HT1080 (cell line): ENCODE measurements at places on chromosomes 6 and 20.

DNA sequence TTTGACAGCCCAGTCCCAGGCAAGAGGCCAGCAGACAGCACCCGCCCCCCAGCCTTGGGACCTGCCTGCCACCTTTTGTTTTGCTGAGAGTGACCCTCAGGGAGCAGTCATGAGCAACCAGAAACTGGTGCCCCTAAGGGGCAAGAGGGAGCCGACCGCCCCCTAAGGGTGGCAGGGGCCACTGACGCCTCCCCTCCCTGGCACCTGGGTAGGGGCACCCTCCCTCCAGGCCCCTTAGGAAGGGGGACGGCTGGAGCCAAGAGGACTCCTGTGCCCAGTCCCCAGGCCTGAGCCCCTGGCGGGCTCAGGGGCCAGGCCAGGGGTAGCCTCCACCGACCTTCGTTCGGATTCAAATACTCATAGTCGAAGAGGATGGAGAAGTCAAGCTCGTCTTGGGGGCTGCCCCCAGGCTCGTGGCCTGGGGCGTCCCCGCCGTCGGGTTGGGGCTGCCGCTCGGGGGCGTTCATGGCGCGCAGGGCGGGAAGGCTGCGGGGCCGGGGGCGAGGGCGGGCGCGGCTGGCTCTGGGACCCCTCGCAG is 417 bp downstream of the NFATC2 start:
- DNase-seq = no peak

- DNase-seq = peak; percentile 19
Observed at GRCh38 chr6:151475653-151476523, 17.9 kb upstream of the CCDC170 start.

- peak; percentile 41 for DNase-seq
Observed at GRCh38 chr20:60123096-60123495, 164.9 kb downstream of the CDH26 start.

DNA sequence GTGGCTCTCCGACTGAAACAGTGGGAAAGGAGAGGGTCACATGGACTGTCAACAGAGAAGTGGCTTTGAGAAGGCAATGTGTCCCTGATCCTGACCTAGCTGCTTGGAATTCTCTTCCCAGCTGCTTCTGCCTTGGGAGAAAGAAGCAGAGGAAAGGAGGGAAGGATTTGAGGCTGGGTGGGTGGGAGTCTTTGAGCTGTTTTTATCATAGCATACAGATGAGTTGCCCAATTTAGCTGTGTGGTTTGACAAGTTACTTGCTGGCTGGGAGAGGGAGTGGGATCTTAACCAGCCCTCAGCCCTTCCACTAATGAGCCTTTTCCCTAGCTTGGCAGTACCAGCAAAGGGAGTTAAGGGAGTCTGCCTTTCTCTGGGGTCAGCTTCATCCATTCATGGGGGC is 51.1 kb upstream of the MYL9 start:
- DNase-seq = no peak

GRCh38 chr6:9699888-9700287 is 715.0 kb downstream of the TFAP2A start:
- no peak for DNase-seq

DNA sequence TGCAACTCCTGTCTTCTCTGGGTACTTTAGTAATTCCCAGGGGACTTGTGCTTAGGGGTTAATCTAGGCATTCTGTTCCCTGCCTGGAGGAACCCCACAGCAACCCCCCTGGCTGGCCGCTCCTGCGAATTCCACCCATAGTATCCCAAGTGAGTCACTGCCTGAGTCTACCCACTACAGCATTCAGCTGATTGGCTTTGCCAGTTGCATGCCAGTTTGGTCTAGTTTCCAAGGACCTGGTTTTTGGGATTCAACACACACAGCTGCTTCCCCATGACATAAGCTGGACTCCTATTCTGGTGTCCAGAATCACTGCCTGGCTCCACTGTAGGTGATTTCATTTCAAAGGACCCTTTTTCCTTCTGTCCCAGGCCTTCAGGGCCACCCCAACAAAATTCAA is 40.3 kb downstream of the PLCG1 start:
- peak; percentile 91 for DNase-seq

DNA sequence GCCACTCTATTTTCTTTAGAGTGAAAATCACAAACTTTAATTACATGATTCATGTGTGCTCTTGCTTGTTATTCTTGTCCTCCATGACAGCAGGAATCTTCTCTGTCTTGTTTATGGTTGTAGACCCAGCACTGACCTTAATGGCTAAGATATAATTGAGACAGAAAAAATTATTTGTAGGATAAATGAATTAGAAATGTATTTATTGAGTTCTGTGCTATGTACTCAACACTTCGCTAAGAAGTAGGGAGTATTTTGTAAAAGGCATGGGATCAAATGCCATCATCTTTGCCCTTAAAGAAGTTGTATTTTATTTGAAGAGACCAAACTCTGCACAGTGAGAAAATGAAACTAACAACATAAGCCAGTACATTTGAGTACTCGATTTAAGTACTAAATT is 71.2 kb downstream of the CBLN4 start:
- DNase-seq = no peak

DNA sequence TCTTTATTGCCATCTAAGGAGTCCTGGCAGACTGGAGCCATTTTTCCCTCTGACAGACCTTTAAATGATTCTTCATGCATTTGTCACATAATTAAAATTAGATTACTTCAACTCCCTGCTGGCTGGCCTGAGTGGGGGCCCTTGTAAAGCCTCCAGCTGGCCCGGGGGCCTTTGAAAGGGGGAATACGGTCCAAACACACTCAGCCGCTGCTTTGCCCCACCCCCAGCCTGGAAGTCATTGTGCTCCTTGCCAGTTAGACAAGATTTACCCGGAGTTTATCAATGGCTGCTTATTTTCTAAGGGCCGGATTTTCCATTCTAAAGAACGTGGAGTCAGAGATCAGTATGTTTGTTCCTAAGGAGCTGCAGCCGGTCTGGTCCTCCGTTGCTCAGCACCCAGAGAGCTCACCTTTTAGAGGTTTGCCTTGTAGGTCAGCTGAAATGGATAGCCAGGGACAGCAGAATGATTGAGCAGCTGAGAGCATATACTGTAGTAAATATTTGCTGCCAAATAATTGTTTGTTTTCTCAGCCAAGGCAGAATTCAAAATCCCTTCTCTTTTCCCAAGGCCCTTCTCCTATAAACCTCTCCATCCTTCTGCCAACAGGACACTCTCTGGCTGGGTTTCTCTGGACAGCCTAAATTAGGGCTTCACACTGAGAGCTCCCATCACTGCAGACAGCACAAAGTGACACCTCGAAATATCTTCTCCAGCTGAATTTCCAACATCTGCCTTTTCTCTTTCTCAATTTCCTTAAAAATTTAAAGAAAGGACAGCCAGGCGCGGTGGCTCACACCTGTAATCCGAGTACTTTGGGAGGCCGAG is 68.4 kb upstream of the RBM24 start:
- no peak for DNase-seq

- DNase-seq = peak; percentile 56
Observed at GRCh38 chr6:120122401-120122800, 772.8 kb upstream of the MAN1A1 start.
